Frontal cortex (tissue), 4 donors: ENCODE measurements at places on chromosomes 5 and 9. TPM values are rescaled to one million over a fixed set of nuclear protein-coding genes. Genes with fewer than 3 reads are reported as not detected.

Gene SEMA6A
- 15.5 TPM for total RNA-seq

Gene CBY3
- not detected for total RNA-seq

Gene DMRTA1
- total RNA-seq: 0.41 TPM

Gene C9
- under 0.01 TPM for total RNA-seq
